ENCODE measurements at places on chromosomes 2 and 18. TPM values are rescaled to one million over a fixed set of nuclear protein-coding genes. Genes with fewer than 3 reads are reported as not detected.

- DNase-seq = no peak
Observed at GRCh38 chr2:10883801-10884478, 27.8 kb upstream of the KCNF1 start.

GRCh38 chr2:219958941-219959340 lies 331.5 kb downstream of the SLC4A3 start:
- no peak for DNase-seq

DNA sequence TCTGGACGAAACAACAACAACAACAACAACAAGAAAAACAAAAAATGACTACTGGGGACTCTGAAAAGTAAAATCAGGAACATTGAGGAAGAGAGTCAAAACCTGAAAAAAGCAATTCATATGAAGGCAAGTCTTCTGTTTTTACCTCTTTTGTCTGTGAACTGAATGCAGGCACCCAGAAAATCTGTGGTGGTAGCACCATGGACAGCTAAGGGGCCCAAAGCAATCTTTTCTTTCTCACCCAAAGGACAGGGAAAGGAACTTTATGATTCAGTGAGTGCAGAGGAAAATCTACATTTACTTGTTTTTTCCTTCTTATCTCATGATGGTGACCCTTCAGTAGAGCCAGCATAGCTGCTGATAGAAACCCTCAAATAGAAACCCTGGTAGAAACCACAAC lies 10.4 kb downstream of the ALK start:
- no peak for DNase-seq

SERPINB10 gene
- not detected for total RNA-seq

SCYGR4 gene
- total RNA-seq = not detected

B4GALT6 gene
- total RNA-seq = 3.0 TPM

Measured in transverse colon (tissue), 4 donors.